T-helper 22 cell (primary cell): ENCODE measurements at places on chromosomes 6 and 20.

DNA sequence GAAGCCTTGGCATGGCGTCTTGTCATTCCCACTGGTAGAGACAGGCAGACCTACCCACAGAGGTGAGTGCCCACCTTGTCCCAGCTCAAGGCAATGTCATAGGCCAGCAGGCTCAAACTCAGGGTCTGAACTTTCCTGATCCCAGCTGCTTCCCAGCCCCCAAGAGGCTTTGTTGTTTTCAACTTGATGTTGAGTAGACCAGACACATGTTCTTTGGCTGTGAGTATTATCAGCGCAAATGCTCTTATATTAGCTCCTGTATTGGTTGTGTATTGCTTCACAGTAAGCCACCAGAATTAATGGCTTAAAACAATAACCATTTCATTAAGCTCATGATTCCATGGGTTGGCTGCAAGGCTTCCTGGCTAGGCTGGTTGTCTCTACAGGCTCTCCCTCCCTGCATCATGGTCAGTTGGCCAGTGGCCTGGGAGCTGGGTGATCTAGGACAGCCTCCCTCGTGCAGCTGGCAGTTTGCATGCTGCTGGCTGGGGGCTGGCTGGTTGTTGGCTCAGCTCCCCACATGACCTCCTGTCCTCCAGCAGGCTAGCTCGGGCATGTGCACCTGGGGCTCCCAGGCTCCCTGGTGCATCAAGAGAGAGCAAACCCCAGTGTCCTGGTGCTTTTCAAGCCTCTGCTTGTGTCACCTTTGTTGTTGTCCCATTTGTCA, 21.6 kb downstream of the TOX2 start:
- DNase-seq, result no peak

DNA sequence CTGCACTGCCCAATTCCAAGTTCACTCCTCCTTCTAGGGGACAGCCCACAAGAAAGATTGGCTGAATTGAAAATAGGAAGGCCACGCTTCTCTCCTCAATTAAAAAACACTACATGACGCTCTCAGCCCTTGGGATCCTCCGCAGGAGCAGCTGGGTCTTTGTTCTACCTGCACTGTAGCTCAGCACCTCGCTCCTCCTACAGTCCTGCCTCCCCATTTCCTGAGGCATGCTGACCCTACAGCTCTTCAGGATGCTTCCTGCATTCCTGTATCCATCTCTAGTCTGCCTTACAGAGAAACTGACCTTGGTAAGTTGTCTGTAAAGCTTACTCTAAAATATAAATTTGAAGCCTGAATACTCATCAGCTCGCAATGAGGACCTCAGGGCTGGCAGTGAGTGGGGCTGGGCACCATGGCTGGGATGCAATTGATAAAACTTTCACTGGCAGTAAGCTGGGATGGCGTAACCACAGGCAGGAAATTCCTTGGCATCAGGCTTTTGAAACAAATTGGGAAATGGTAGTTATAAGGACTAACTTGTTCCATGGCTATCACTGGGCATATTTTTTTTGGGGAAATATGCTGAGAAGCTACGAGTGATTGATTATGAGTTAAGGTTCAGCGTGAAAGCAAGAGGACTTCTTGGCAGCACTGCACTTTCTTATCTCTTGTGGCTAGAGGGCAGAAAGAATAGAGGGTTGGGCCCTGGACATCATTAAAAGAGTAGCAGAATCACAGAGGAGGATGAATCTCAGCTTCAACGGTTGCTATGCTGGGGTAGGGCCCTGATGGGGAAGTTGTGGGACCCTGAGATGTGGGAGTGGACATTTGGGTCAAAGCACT, 11.7 kb upstream of the SIRPB1 start:
- DNase-seq, result no peak

DNA sequence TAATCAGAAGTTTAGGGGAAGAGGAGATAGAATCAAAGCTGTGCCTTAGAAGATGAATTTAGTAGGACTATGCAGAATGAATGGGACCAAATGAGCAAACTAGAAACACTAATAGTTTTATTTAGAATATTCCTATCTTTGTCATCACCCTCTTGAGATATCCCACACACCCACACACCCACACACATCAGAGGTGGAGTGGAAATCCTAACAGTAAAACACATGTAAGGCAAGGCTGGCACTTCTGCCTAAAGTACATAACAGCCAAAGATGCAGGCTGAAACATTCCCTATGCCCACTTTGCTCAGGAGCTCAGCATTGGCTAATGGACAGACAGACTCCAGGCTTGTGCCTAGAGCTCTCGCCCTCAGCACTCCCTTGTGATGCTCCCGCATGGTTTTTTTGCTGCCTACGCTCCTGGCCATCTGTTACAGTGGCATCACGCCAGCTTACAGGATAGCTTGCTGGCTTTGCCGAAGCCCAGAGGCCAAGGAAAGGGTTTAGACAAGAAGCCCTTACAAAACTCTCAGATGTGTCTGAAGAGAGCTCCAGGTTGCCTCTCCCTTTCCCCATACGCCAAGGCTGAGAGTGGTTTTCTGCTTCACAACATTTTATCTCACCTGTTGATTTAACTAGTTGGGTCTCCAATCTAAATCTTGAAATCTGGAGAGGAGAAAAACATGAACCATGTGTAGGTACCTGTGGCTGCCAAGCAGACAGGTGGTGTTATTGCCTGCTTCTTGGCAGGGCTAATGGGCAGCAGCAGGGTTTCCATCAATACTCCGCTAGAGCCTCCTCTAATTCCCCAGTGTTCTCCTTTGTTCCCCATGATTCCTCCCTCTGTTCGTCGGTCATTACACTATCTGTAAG, 282.6 kb upstream of the ID4 start:
- DNase-seq, result no peak

DNA sequence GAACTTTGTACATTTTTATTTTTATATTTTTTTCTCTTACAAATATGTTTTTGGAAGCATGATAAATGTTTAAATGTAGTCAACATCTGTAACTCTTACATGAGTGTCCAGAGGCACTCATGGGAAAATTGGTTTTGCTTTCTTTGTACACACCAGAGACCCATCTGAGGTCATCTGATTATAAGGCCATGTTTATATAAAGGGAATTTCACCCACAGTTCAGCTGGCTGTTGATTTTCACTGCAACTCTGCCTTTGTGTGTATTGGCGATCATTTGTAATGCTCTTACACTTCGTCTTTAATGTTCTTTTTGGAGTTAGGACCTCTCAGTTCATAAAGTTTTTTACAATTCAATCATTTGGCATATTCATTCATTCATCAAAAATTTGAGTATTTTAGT, 28.1 kb downstream of the RIOK1 start:
- DNase-seq, result no peak

GRCh38 chr6:124822204-124822613, 140.0 kb upstream of the RNF217 start:
- no peak for DNase-seq

- no peak for DNase-seq
Measured at GRCh38 chr6:16594849-16595248, 166.4 kb downstream of the ATXN1 start.

DNA sequence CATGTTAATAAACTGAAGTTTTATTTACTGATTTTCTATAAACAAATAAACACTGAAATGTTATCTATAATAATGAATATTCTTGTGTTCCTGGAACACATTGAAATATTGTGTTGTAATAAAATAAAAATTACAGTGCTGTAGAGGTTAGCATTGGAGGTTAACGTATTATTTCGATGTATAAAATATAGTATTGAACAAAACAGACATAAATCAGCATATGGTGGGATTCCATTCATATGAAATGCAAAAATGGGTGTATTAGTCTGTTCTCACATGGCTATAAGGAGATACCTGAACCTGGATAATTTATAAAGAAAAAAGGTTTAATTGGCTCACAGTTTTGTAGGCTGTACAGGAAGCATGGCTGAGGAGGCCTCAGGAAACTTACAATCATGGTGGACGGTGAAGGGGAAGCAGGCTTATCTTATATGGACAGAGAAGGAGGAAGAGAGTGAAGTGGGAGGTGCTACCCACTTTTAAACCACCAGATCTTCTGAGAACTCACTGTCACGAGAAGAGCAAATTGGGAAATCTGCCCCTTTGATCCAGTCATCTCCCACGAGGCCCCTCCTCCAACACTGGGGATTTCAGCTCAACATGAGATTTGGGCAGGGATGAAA, 24.6 kb upstream of the BMP6 start:
- DNase-seq, result no peak

DNA sequence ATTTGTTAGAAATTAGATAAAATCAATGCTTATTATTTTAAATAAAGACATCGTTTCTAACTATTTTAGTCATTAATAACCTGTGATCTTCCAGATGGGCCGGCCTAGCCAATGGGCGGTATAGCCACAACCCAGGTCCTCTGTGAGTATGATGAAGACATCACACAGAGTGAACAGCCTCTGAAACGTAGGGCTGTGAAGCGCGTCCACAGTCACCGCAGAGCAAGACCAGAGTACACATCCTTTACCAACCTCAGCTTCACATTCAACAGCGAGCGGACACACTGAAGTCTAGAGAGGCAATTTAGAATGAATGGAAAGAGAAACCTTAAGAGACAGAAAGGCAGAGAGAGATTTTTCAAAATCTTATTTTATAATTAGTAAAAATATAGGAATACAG, 125.0 kb upstream of the RPS6KA2 start:
- DNase-seq, result no peak

DNA sequence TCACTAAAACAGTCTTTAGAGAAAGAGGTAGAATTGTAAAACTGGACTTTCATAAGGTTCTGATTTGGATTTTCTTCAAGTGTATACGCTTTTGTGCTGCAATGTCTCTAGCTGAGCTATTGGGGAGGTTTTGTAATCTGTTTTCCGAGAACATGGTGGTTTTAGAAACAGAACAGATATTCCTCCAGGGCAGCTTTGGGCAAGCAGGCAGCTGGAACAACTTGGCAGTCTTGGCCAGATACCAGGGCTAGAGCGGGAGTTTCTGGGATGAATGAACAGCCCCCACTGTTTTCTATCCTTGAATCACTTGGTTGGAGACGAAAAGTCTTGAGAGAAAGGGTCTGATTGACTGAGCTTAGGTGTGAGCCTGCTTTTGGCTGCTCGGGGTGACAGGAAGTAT, 17.1 kb upstream of the ARMC2 start:
- no peak for DNase-seq

- DNase-seq, result no peak
Measured at GRCh38 chr20:16385891-16386290, 187.4 kb downstream of the KIF16B start.
